ENCODE measurements at places on chromosomes 16 and 17. TPM values are rescaled to one million over a fixed set of nuclear protein-coding genes. Genes with fewer than 3 reads are reported as not detected.

DNA sequence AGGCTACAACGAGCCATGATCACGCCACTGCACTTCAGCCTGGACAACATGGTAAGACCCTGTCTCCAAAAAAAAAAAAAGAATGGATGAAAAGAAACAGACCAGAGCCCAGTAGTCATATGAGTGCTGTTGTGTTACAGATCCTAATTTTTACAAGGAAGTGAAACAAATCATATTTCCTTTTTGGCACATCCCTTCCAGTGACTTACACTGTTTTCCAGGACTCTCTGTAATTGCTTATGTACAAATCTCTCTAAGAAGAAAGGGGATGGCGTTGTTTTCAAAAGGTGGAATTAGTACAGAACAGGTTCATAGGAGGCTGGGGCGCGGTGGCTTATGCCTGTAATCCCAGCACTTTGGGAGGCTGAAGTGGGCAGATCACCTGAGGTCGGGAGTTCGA is 19.8 kb upstream of the ZNF594 start:
- H3K27ac ChIP-seq = peak overlapping the region; percentile 13
- DNase-seq = no peak
- no peaks in the 10 kb centered on the region for H3K4me1 ChIP-seq
- H3K4me3 ChIP-seq = no peak overlapping the region

DNA sequence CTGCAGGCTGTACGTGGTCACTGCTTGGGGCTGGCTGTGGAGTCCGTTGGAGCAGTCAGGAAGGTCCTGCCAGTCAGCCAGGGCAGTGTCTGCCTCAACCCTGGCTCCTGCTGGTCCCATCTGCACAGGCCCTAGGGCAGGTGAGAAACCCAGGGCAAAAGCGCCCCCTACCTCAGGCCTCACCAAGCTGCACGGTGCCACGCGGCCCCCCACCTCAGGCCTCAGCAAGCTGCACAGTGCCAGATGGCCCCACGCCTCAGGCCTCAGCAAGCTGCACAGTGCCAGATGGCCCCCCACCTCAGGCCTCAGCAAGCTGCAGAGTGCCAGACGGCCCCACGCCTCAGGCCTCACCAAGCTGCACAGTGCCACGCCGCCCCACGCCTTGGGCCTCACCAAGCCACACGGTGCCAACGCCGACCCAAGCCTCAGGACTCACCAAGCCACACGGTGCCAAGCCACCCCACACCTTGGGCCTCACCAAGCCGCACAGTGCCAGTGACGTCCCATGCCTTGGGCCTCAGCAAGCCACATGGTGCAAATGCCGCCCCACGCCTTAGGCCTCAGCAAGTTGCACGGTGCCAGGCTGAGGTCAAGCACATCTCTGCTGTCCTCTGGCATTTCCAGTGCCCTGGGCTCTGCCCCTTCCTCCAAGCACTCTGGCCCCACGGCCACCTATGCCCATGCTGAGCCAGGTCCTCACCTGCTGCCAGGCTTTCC is 5.5 kb downstream of the TMEM204 start:
- H3K4me1 ChIP-seq = peaks cover 51% of the 10 kb centered on the region
- H3K27me3 ChIP-seq = no peaks in the 10 kb centered on the region
- no peaks in the 10 kb centered on the region for H3K36me3 ChIP-seq
- no peak overlapping the region for H3K27ac ChIP-seq

Gene GUCY2D
- not detected for total RNA-seq

GRCh38 chr17:50558941-50559614 is 1.4 kb upstream of the CACNA1G start:
- peaks cover 28% of the 10 kb centered on the region for H3K4me1 ChIP-seq
- DNase-seq = no peak
- H3K27me3 ChIP-seq = peaks cover 13% of the 10 kb centered on the region
- H3K4me3 ChIP-seq = no peak overlapping the region
- H3K36me3 ChIP-seq = no peaks in the 10 kb centered on the region

Gene OTOA
- 0.39 TPM for total RNA-seq

Gene SMIM36
- total RNA-seq = not detected

- H3K27me3 ChIP-seq = no peaks in the 10 kb centered on the region
- H3K36me3 ChIP-seq = no peaks in the 10 kb centered on the region
- H3K4me1 ChIP-seq = peaks cover 34% of the 10 kb centered on the region
- no peak overlapping the region for H3K4me3 ChIP-seq
- peak; percentile 30 for DNase-seq
- H3K27ac ChIP-seq = peak overlapping the region; percentile 57
Measured at GRCh38 chr16:31111881-31112466, 3.8 kb downstream of the BCKDK start.

GRCh38 chr17:39968761-39969160 is 6.0 kb downstream of the GSDMA start:
- peak overlapping the region; percentile 34 for H3K27ac ChIP-seq
- no peak overlapping the region for H3K4me3 ChIP-seq
- DNase-seq = no peak

DNA sequence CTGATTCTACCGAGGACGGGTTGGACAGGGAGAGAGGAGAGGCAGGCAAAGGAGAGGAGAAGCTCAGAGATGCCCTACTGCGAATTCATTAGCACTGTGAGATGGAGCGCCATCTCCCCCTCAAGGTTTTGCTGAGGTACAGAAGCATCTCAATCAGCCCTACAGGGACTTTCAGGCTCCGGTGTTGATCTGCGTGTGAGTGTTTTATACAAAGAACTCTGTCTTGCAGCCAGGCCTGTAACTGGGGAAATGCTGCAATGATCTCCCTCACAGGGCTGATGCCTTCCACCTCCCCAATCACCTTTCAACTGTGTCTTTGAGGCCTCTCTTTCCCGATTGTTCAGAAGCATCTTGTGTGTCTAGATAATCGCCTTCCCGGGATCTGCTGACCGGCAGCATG is 74.8 kb downstream of the IRX6 start:
- H3K27ac ChIP-seq = no peak overlapping the region
- H3K27me3 ChIP-seq = no peaks in the 10 kb centered on the region
- no peaks in the 10 kb centered on the region for H3K36me3 ChIP-seq
- no peak overlapping the region for H3K4me3 ChIP-seq
- DNase-seq = no peak

Gene TXNL4B
- total RNA-seq = 9.5 TPM

Gene HIGD1B
- not detected for total RNA-seq

GRCh38 chr17:61403801-61404662 is 4.4 kb downstream of the TBX2 start:
- peak overlapping the region; percentile 36 for H3K4me3 ChIP-seq
- H3K27ac ChIP-seq = no peak overlapping the region

Gene KRT39
- total RNA-seq = not detected

Gene KRT13
- not detected for total RNA-seq

Gene KIF19
- 0.29 TPM for total RNA-seq

DNA sequence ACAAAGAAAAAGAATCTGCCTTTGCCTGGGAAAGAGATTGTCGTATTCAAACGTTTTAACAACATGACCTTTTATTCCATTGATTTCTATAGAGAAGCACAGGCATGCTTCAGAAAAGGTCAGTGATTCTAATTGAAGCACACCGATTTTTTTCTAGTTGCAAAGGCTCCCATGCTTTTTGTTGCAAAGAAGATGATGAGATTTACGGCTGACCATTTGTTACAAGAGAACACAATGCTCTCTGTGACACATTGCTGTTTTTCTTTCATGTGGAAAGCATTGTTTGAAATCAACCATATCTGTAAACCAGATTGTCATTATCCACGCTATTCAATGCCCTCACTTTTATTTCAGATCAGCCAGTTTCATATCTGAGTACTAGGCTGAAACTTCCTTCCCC is 99.8 kb downstream of the NLK start:
- no peak overlapping the region for H3K27ac ChIP-seq
- H3K27me3 ChIP-seq = no peaks in the 10 kb centered on the region

DNA sequence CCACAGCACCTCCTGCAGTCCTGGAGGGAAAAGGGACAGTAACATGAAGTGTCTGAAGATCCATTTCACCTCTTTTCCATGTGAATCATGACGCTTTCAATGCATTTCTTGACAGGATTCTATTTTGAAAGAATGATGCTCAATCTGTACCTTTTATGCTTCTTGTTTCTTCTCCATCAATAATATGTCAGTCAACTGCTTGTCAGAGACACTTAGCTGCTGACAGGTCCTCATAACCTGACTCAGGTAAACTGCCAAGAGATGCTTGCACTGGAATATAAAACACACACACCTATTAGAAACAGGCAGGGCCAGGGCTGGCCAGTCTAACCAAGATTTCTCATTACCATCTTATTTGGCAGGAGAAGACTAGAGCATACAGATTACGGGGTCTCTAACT is 21.6 kb downstream of the ZSWIM7 start:
- H3K4me3 ChIP-seq = no peak overlapping the region
- no peaks in the 10 kb centered on the region for H3K27me3 ChIP-seq
- DNase-seq = no peak
- H3K27ac ChIP-seq = no peak overlapping the region
- H3K4me1 ChIP-seq = no peaks in the 10 kb centered on the region
- H3K36me3 ChIP-seq = peaks cover 50% of the 10 kb centered on the region

Gene KRT24
- total RNA-seq = not detected

DNA sequence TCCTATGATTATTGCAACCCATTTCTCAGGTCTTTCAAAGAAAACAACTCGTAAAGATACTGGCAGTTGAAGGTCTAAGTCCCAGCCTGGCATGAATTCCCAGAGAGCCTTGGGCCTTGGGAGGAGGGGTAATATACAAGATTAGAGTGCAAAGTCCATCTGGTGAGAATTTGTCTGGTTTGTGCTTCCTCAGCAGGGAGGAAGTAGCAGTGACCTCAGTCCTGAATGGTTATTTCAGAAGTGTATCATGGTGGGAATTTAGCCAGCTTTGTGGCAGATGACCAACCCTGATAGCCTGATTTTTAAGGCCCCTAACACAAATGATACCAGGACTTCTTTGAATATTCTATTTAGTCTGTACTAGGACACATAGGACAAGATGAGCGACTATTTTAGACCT is 151.2 kb upstream of the TBX2 start:
- no peaks in the 10 kb centered on the region for H3K27me3 ChIP-seq
- H3K27ac ChIP-seq = no peak overlapping the region
- H3K4me1 ChIP-seq = peaks cover 51% of the 10 kb centered on the region
- DNase-seq = peak; percentile 26

Gene EMC6
- total RNA-seq = 53.2 TPM

DNA sequence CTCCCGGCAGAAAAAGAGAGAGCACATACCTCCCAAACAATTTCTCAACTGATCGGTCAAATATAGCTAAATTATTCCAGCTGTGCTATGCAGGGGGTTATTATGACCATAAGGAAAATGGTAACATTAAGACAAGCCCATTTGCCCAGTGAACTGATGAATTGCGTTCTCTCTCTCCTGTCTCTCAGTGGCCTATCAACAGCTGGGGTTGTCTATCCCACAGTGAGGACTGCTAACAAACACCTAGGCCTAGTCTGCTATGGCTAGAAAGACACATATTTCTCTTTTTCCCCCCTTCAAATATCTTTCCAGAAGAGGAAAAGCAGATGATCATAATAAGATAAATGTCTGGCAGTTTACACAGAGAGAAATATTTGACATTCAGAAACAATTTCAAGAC is 263.8 kb upstream of the ELAC2 start:
- no peaks in the 10 kb centered on the region for H3K36me3 ChIP-seq
- H3K4me1 ChIP-seq = no peaks in the 10 kb centered on the region
- H3K27ac ChIP-seq = no peak overlapping the region
- H3K4me3 ChIP-seq = no peak overlapping the region
- no peak for DNase-seq
- no peaks in the 10 kb centered on the region for H3K27me3 ChIP-seq

DNA sequence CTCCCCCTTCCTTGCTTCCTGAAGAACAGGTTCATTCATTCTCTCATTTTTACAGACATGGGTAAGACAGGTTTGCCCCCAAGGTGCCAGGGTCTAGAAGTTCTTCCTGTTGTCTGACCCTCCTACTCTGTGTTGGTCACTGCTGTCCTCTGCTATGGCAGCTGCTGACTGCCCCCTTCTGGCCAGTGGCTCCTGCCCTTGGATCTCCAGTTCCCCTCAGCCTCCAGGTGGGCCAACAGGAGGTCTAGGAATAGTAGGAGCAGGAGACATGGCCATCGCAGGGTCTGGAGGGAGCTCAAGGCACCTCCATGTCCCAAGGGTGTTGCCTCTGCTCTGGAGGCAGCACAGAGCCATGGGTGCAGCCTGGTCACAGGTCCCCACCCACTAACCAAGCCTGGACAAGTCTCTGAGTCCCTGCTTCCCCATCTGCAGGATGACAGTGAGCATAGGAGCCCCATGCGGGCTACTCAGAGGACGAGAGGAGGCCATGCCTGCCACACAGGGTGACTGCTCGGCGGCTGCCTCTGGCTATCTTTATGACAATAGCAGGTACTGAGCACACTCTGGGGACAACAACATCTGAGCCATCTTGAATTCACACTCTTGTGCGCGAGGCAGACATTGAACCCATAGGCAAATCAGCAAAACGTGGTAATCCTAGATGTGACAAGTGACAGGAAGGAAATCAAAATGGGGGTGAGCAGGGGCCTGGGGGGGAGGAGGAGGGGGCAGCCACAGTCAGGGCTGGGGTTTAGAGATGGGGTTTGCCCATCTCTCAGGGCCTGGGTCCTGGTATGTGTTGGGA is 27.0 kb upstream of the NXPH3 start:
- no peaks in the 10 kb centered on the region for H3K36me3 ChIP-seq
- no peaks in the 10 kb centered on the region for H3K4me1 ChIP-seq
- no peak overlapping the region for H3K4me3 ChIP-seq
- no peak overlapping the region for H3K27ac ChIP-seq
- H3K27me3 ChIP-seq = no peaks in the 10 kb centered on the region

DNA sequence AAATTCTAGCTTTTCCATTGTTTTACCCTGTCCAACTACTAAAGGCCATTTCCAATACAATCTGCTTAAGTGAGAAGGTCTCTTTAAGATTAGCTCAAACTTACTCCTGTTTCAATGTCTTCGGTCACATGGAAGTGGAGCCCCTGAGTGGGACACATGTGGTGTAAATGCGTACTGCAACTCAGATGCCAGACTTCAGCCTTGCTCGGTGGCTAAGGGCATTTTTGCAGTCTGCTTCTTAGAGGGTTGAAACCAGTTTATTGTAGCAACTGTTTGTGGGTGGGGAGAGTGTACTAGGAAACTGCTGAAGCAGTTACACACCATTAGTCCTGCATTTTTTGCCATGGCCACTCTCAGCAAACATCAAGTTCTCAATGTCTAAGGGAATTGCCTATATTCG is 140.6 kb downstream of the PARN start:
- no peak overlapping the region for H3K4me3 ChIP-seq
- no peaks in the 10 kb centered on the region for H3K27me3 ChIP-seq
- no peaks in the 10 kb centered on the region for H3K36me3 ChIP-seq
- H3K27ac ChIP-seq = peak overlapping the region; percentile 12
- peak; percentile 70 for DNase-seq

Gene CDC42EP4
- total RNA-seq = 171 TPM

Data from adrenal gland (tissue), 19 donors.